ENCODE measurements at places on chromosomes 3 and 15.

DNA sequence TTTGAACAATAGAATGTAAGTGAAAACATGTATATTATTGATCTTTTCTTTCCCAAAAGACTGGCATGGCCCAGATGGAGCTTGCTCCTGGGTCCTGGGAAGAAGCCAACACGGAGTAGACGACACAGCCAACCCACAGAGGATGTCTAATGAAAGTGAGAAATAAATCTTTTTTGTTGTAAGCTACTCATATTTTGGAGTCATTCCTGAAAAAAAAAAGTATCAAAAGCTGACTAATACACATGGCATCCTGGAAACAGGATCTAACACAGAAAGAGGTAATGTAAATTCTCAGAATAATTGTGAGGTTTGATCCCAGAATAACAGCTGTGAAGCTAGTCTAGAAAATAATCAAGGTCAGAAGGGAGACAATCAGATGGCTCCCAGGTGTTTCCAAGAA, 12.6 kb upstream of the FRMD5 start:
- DNase-seq: no peak

GRCh38 chr3:159074756-159075701, 273.2 kb downstream of the MFSD1 start:
- no peak for DNase-seq

DNA sequence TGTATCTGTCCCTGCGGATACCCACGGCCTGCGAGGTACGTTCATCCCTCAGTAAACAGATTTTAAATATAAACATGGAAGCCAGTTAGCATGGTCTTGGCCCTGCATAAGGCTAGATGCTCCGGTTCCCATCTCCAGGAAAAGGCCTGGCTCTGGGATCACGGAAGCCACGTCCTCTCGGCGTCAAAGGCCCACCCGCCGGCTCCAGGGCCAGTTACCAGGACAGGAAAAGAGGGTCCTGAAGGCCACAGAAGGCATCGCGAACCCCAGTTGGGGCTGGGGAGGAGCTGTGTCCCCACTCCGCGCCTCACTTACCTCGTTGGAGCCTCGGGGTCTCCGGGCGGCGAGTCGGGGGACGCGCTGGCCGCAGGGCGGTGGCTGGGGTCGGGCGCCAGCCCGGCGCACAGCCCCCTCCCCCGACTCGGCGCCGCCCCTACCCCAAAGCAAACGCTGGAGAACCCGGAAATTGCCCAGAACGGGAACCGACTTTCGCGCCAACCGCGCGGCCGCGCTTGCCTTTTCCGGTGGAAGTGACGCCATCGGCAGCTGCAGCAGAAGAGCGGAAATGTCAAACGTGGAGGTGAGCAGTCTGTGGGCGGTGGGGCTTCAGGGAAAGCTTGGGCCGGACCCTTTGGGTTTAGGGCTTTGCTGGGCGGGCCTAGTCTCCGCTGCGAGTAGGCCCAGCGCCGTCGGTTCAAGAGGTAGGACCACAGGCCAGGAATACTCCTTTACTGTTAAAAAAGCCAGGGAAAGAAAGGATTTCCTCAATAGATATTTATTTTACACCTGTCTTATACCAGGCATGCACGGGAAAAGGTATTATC, at the start of gene TOPBP1:
TOPBP1 (minus strand) TSS at position 488 of the 824 bp plus-strand sequence. CDS start 814 bp downstream, outside the sequence.
- peak; percentile 91 for DNase-seq

DNA sequence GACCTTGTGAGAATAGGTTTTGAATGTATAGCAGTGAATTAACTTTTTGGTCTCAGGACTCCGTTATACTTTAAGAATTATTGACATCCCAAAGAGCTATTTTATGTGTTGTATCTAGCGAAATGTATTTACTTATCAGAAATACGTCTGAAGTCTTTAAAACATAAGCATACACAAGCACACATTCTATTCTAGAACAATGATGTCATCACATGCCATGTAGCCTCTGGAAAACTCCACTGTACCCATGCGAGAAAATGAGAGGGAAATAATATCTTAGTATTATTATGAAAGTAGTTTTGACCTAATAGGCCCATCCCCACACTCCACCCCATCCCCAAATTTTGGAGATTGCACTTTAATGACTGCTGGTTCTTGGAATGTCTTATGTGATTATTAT, 1.5 kb downstream of the POLR2M start:
- no peak for DNase-seq

DNA sequence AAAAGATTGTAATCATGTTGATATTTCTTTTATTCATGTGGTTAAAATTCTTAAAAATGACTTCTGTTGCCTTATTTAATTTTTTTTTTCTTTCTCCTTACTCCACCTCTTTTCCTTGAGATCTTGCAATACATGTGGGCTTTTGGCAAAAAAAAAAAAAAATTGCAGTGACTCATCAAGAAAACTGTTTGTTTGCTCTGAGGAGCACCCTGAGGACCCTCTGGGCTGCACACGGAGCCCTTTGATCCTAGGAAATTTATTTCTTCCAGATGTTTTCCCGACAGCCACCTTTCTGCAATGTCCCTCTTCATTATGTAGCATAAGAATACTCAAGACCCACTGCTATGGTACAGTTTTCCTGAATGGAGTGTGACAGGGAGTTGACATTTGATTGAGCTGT, 371.7 kb downstream of the ZBTB20 start:
- DNase-seq: no peak

DNA sequence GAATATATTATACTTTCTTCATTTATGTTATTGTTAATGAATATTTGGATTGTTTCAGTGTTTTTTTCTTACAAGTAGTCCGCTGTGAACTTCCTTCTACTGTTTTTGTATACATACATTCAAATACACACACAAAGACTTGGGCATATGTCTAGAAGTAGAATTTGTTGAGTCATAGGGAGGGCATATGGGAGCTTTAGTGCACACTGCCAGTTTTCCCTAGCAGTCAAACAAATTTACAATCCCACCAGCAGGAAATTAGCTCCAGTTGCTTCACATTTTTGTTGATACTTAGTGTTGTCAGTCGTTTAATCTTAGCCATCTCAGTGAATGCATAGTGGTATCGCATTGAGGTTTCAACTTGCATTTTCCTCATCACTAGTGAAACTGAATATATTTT, 492.3 kb downstream of the DIPK2A start:
- no peak for DNase-seq

GRCh38 chr3:81295906-81296577, 465.4 kb downstream of the GBE1 start:
- DNase-seq: no peak

- no peak for DNase-seq
These were observed 148.4 kb downstream of the DTWD1 start for GRCh38 chr15:49769225-49769624.

GRCh38 chr15:63075015-63075983, 32.8 kb downstream of the TPM1 start:
- no peak for DNase-seq

DNA sequence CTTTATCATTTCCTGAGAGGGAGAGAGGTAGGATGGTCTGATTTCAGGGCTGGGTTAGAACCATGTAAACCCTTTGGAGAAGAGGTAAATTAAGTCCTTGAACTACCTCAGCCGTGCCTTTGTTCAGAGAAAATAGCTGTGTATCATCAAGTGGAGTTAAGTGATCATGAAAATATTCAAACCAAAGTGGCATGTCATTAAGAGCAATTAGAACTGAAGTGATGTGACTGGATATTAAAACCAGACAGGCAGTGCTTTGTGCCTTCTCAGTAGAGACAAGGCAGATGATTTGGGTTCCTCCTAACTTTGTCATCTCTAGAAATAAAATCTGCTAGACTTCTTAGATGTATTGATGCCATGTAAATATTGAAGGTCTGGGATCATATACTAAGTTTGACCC, 171.5 kb downstream of the IL5RA start:
- DNase-seq: no peak

GRCh38 chr15:75095594-75095993, 72.2 kb downstream of the PPCDC start:
- no peak for DNase-seq

DNA sequence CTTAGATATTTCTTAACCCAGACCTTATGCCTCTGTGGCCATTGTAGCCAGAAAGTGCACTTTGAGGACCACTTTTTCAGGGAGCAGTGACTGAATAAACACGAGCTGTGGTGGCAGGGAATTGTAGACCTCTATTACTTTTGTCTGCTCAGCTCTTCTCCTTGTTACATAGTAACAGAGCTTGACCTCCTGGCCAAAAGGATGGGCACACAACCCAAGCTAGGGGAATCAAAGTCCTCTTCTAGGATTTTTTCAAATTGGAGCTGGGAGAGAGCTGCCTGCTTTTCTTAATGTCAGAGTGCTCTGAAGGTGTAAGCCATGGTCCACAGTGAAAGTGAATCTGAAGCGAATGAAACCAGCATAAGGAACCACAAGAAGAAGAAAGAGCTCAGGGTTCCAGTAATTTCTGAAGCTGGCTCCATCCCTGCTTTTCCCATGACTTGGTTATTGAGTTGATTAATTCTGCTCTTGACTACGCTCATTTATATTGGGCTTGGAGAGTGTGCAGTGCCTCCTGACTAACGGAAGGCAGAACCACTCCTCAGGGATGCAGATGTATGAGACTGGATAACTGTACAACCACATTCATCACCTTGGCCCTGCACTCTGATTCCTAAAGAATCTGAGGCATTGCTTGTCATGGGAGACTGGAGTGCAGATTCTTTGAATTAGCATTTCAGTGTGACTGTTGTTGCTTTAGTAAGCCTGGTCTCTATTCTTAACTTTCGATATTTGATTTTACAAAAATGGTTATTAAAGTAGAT, 60.9 kb downstream of the TLNRD1 start:
- no peak for DNase-seq

DNA sequence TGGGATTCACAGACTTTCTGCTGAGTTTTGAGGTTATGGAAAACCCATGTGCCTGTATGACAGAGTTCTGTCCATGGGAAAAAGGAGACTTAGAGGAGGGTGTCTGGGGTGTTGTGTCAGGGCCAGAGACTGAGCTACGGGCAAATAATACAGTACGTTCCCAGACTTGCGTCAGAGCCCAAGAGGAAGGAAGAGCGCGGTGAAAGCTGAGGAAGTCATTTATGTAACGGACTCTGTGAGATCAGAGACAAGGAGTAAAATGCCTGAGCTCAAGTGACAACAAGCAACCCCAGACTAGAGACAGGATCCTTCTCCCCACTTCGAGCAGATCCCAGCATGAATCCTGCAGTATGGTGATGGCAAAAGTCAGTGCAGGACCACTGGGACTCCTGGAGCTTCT, 368.6 kb upstream of the MCTP2 start:
- no peak for DNase-seq

DNA sequence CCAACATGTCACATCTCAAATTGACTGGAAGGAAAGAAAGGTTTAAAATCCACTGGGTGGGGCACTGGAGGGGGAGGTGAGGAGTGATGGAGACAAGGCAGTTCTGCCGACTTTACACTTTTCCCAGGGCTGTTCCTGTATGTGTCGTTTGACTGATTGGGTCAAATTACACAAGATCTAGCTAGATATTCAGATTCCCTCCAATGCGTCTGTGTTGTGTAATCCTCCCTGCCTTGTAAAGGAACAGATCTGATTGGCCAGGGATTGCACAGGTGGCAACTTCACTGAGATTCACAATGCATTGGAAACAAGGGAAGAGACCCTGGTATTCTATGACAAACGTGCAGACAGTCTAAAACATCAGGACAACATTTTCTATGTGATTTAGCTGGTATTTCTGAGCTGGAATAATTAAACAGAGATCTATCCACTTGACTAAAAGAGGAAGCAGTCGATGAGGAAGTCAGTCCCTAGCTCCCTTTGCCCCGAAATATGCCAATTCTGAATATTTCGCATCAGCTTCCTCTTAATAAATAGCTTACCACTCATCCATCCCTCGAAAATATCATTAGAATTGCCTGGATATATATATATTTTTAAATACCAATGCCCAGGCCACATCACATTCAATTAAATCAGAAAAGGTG, 312.9 kb downstream of the RORA start:
- DNase-seq: no peak

GRCh38 chr3:131386429-131387165, 5.0 kb downstream of the NUDT16 start:
- no peak for DNase-seq

GRCh38 chr3:154229217-154229590, 95.1 kb downstream of the DHX36 start:
- no peak for DNase-seq

- no peak for DNase-seq
These were observed 17.0 kb downstream of the KLHL6 start for GRCh38 chr3:183538486-183538885.

DNA sequence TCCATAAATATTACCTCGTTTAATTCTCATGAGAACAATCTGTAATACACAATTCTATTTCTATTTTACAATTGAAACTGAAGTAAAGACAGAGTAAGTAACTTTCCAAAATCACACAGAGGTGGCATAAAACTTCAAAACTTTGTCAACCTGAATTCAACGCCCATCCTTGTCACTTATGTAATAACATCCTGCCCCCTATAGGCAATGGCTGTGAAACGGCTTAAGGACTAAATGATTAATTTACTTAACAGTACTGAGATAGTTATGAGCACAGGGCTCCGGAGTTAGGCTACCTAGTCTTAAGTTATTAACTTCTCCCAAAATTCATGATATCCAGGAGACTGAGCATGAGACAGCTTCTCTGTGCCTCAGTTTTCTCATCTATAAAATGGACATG, 293.1 kb upstream of the CHRM5 start:
- DNase-seq: no peak

DNA sequence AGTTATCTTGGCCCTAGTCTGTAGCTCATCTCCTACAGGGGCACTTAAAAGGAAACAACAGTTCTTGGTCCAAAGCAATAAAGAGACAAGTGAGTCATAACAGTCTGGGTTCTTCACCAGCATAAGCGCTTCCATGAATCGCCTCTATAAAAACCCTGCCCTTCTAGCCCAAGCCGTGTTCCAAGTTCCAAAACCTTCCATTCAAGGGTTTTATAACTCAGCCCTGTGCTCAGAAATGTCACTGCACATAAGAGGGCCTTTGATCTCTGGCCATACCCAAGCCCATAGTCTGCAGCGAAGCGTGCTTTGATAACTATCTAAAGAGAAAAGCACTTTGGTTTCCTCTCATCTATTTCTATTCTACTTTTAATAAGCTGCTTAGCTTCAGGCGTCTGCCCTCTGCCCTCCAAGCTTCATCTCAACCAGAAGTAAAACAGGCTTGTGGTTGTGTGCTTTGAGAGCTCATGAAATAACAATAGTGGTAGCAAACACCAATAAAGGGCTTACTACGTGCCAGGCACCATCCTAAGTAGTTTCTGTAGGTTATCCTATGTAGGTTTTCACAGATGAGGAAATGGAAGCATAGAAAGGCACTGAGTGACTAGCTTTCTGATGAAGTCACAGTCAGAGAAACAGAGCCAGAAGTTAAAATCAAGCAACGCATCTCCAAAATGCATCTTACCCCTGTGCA, 64.0 kb upstream of the AKAP13 start:
- no peak for DNase-seq

- DNase-seq: no peak
These were observed 29.0 kb upstream of the SLC2A2 start for GRCh38 chr3:171055336-171056178.
